Activated naive CD8-positive, alpha-beta T cell treated with anti-CD3 and anti-CD28 coated beads, Interleukin-2, amount 10 ng/mL, durations not matched to agents 7 days and 5 days (primary cell): ENCODE measurements at places on chromosomes 7 and 10. TPM values are rescaled to one million over a fixed set of nuclear protein-coding genes. Genes with fewer than 3 reads are reported as not detected.
A peak's percentile ranks its signal among the peaks of the same experiment; 100 is the strongest.

- no peak overlapping the region for H3K4me3 ChIP-seq
- no peaks in the 10 kb centered on the region for H3K36me3 ChIP-seq
- no peak overlapping the region for H3K27ac ChIP-seq
- no peaks in the 10 kb centered on the region for H3K27me3 ChIP-seq
- H3K4me1 ChIP-seq = no peaks in the 10 kb centered on the region
- no peak for DNase-seq
These were observed 150.8 kb upstream of the PDE1C start for GRCh38 chr7:32221056-32221455.

DNA sequence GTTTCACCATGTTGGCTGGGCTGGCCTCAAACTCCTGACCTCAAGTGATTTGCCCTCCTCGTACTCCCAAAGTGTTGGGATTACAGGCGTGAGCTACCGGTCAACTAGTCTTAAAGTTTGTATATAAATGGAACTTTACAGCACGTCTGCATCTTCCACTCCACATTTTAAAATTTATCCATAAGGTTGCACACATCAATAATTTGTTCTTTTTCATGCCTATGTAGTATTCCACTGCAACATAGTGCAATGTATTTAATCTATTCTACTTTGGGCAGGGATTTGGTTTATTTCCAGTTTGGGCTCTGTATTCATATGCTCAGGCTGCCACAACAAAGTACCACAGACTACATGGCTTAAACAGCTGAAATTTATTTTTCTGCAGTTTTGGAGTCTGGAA lies 90.0 kb downstream of the NPTX2 start:
- no peaks in the 10 kb centered on the region for H3K4me1 ChIP-seq
- H3K36me3 ChIP-seq = no peaks in the 10 kb centered on the region
- no peak overlapping the region for H3K4me3 ChIP-seq
- no peak overlapping the region for H3K27ac ChIP-seq

DNA sequence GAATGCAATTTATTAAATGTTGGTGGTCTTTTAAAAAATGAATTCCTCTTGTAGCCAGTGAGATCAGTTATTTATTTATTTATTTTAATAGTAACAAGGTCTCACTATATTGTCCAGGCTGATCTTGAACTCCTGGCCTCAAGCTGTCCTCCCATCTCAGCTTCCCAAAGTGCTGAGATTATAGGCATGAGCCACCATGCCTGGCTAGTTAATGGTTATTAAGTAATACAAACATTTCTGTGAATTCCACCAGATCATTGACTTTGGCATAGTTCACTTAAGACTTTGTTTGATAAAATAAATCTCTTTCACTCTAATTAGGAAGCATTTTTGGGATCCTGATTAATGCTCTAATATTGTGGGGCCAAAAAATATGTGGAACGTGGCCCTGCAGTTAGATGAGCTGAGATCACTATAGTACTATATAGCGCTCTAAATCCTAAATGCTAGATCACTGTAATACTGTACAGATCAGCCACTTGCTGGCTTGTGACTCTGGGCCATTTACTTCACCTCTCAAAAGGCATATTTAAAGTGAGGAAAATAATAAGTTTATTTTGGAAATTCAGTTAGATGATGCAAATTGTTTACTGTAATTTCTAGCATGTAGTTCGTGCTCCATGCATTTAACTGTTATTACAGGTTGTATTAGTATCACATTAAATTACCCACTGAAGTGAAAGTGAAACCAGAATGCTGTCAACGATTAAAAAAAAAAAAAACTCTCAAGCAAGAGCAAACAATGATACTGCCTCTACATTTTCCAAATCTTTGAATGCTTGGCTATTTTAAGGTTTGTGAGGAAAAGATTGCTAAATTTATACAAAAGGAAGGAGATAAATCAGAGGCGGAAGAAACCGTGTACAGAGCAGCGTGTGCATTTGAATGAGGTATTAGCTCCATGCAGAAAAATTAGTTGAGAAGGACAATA lies 15.9 kb upstream of the FAS start:
- peaks cover 3% of the 10 kb centered on the region for H3K27me3 ChIP-seq
- peaks cover 21% of the 10 kb centered on the region for H3K4me1 ChIP-seq
- peak overlapping the region; percentile 99 for H3K4me3 ChIP-seq
- DNase-seq = no peak
- H3K36me3 ChIP-seq = peaks cover 4% of the 10 kb centered on the region
- H3K27ac ChIP-seq = peak overlapping the region; percentile 99

- no peak for DNase-seq
- H3K27ac ChIP-seq = no peak overlapping the region
- no peaks in the 10 kb centered on the region for H3K4me1 ChIP-seq
- H3K36me3 ChIP-seq = no peaks in the 10 kb centered on the region
These were observed 15.1 kb upstream of the PRLHR start for GRCh38 chr10:118610577-118610976.

ZNF248 gene
- total RNA-seq = 12.1 TPM

CDK1 gene
- total RNA-seq = 84.4 TPM

FAM107B gene
- total RNA-seq = 200 TPM

- peak overlapping the region; percentile 98 for H3K27ac ChIP-seq
- no peak for DNase-seq
- peaks cover 4% of the 10 kb centered on the region for H3K27me3 ChIP-seq
- peaks cover 5% of the 10 kb centered on the region for H3K36me3 ChIP-seq
- H3K4me3 ChIP-seq = peak overlapping the region; percentile 89
- H3K4me1 ChIP-seq = peaks cover 49% of the 10 kb centered on the region
These were observed 1.5 kb downstream of the RGS10 start for GRCh38 chr10:119541046-119541445.

DNA sequence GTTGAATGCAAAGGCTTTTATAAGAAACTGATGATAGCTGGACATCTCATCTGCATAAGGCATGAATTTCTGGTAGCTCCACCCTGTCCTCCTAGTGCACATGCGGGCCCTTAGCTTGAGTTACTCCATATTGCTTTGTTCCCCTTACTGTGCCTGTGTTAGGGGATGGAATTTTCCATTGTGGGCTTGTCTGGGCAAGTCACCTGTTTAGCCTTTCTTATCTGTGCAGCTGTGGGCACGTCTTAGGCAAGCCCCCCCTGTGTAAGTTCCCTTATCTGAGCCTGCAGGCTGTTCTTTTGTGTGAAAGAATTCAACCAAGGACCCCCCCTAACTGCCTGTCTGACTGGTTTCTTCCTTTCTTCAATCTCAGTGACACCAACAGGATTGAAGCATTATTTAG lies 14.5 kb upstream of the CROT start:
- H3K27me3 ChIP-seq = no peaks in the 10 kb centered on the region
- no peaks in the 10 kb centered on the region for H3K4me1 ChIP-seq
- H3K27ac ChIP-seq = no peak overlapping the region
- peaks cover 41% of the 10 kb centered on the region for H3K36me3 ChIP-seq

- no peak overlapping the region for H3K27ac ChIP-seq
- no peak overlapping the region for H3K4me3 ChIP-seq
- no peaks in the 10 kb centered on the region for H3K4me1 ChIP-seq
- no peak for DNase-seq
- H3K27me3 ChIP-seq = no peaks in the 10 kb centered on the region
These were observed 244.3 kb downstream of the MTERF1 start for GRCh38 chr7:91636129-91636724.

C10orf143 gene
- 6.6 TPM for total RNA-seq

DNA sequence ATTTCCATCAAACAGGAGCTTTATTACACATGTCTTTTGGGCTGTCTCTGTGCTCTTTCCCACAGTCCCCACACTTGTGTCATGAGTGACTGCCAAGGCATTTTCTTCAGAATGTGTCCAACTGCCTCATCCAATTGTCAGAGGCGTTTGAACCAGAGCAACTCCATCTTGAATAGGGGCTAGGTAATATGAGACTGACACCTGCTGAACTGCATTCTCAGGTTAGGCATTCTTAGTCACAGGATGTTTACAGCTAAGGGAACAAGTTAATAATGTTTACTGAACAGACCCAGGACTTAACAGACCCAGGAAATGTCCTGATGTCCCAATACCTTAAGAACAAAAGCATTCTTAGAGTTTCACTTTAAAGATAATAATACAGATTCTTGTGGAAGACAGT lies 595.5 kb downstream of the REEP3 start:
- no peak overlapping the region for H3K4me3 ChIP-seq
- H3K36me3 ChIP-seq = no peaks in the 10 kb centered on the region
- H3K4me1 ChIP-seq = peaks cover 4% of the 10 kb centered on the region
- H3K27ac ChIP-seq = no peak overlapping the region
- peaks cover 2% of the 10 kb centered on the region for H3K27me3 ChIP-seq
- DNase-seq = no peak

ZNF804B gene
- total RNA-seq = not detected
